Stimulated activated CD4-positive, alpha-beta T cell treated with anti-CD3 and anti-CD28 coated beads, Interleukin-1b, Interleukin-23, amount 100 ng/mL, for 1 hour (primary cell): ENCODE measurements at places on chromosomes 4 and X.

GRCh38 chr4:72858328-72858727 lies 211.2 kb downstream of the COX18 start:
- DNase-seq = no peak

GRCh38 chrX:30150196-30150895 lies 65.0 kb upstream of the MAGEB2 start:
- DNase-seq = no peak

DNA sequence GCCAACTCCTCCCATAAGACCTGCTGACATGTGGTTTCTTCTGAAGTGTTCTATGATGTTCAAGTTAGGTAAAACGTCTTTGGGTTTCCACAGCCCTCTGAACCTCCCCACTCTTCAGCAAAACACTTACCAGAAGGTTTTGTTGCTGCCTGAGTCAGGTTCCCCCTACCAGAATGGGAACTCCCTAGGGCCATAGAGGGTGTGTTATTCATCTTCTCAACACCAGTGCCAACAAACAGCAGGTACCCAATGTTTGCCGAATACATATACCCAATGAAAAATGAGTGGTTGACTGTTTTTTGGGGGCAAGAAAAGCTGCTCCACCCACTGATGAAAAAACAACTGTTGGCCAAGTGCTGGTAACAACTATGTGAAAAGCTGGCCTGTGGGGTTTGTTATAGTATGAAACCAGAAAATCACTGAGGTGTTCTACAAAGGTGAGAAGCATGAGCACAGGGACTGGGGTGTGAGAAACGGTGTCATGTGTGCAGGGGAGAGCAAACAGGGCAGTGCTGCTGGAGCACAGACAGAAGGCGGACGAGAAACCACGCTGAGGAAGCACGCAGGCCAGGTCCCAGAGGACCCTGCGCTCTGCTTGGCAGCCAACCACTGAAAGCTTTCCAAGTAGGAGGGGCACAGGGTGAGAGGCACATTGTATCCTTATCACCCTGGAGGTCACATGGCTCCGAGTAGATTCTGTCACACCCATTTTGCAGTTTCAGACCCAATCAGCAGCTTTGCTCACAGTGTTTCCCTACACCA lies 28.8 kb downstream of the ATP8A1 start:
- DNase-seq = no peak

GRCh38 chr4:8169763-8170162 lies 11.2 kb upstream of the ABLIM2 start:
- DNase-seq = no peak

- DNase-seq = no peak
These were observed 312.8 kb upstream of the EPHA5 start for GRCh38 chr4:65983061-65983460.

GRCh38 chrX:40912166-40912565 lies 173.1 kb upstream of the USP9X start:
- DNase-seq = no peak

DNA sequence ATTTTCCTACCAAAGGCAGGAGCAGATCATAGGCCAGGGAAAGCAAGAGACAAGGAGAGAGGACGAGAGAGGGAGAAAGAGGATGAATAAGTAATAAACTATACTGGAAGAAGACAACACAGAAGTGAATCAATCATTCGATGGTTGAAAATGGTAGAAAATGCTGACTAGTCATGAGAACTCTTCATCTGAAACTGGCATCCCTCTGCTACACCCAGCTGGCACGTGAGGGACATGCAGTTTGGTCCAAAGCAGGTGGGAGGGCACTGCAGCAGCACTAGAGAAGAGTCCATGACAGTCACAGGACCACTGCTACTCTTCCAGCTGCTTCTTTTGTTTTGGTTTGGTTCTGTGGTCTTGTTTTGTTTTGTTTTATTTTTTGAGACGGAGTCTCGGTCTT lies 74.1 kb downstream of the AFAP1 start:
- no peak for DNase-seq
